ENCODE measurements at places on chromosomes 5 and 9. TPM values are rescaled to one million over a fixed set of nuclear protein-coding genes. Genes with fewer than 3 reads are reported as not detected.

PLAC8L1 gene
- 0.27 TPM for polyA plus RNA-seq

STC2 gene
- polyA plus RNA-seq = 8.9 TPM

IL9 gene
- polyA plus RNA-seq = not detected

SLC9A3 gene
- polyA plus RNA-seq = 2.8 TPM

BHMT2 gene
- 18.1 TPM for polyA plus RNA-seq

INSL6 gene
- not detected for polyA plus RNA-seq

SMIM33 gene
- not detected for polyA plus RNA-seq

CLINT1 gene
- polyA plus RNA-seq = 46.8 TPM

STPG3 gene
- not detected for polyA plus RNA-seq

SNCB gene
- 0.08 TPM for polyA plus RNA-seq

SV2C gene
- polyA plus RNA-seq = 0.56 TPM

CARD6 gene
- 5.9 TPM for polyA plus RNA-seq

IFNA21 gene
- polyA plus RNA-seq = not detected

FER gene
- polyA plus RNA-seq = 6.3 TPM
